H9 (cell line): ENCODE measurements at places on chromosomes 1 and 21. TPM values are rescaled to one million over a fixed set of nuclear protein-coding genes. Genes with fewer than 3 reads are reported as not detected.

DNA sequence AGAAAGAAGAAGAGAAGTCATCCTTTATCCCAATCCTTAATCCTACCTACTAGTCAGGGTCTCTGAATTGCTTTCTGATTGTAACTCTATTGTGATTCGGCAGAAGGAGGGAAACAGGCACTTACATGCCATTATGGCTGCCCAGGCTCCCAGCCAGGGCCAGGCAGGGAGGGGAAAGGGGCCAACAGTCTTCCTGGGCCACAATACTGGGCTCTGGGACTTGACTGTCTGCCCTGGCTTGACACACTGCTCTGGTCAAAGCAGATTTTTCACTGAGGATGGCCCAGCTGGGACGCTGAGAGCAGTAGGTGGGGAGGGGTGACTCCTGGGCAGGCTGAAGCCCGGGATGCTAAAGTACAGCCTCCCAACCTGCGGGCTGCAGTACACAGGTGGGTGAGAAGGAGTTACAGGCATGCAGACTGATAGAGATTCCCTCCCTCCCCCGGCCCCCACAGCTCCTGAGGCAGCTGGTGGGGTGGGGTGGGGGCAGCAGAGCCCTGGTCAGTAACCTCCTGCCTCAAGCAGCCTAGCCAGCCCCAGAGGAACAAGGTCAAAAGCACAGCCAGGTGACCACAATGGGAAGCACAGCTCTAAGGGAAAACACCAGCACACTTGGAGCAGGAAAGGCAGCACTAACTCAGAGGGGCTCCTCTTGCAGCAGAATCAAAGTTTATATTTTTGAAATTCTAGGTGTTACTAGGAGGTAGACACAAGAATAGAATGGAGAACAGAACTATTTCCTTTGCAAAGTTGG is 25.3 kb downstream of the KCND3 start:
- DNase-seq, result peak; percentile 44

Gene ZNF683
- not detected in 2 replicates for total RNA-seq

DNA sequence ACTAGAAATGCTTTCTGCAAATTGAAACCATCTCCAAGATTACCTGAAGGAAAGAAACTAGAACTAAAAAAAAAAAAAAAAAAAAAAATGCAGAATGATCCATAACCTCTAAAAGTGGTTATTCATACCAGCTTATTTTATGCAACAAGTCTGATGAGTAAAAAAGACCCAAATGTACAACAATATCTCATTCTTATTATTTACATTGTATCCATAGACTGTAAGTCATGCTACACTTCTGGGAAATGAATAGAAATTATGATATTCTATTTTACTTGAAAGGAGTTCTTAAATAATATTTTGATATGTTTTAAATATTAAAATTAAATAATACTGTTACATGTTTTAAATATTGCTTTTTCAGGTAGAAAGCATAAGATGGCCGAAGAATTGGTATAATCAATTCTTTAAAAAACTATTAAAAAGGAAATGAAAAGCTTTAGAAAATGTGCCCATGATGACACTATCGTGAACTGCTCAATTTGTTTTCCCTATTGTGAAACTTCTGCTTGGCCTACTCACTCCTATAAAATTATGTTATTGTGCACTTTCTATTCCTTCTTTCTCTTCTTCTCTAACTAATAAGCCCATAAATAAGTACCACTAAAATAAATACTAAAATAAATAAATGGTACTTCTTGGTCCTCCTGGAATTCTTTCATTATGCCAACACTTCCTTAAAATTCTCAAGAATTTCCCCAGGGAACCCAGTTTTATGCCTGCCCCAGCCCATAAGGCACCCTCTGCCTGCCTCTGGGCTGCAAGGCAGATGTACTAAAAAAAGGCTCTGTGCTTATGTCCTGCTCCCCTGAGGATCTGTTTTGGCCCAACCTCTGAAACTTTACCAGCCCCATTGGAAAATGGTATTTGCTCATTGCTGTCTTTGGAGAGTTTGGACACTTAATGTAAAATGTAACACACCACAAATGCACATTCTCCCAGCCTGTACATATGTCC is 18.1 kb downstream of the SAMSN1 start:
- DNase-seq, result no peak

DNA sequence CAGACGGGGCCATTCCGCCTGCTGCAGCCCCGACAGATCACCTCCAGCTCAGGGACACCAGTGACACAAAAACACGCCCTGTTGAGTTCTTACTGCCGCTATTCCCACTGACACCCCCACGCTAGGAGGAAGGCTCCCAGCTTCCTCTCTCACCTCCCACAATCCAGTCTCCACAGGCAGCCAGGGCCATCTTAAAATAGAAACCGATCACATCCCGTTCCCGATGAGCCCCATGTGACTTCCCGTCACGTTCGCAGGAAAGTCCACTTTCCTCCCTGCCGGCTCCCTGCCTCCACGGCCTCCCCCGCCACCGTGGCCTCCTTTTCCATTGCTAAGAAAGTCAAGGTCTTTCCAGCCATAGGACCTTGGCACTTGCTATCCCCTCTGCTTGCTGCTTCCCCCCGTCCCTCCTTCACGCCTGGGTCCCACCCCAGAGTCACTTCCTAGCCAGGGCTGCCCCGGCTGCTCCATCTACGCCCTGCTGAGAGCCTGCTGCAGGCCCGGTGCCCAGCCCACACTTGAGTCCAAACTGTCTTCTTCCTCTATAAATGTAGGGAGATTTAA is 24.0 kb upstream of the DDOST start:
- no peak for DNase-seq

Gene CHODL
- 3.4 and 3.5 TPM in 2 replicates for total RNA-seq

Gene SELL
- not detected in 2 replicates for total RNA-seq

Gene POGZ
- total RNA-seq, result 93.0 and 102 TPM in 2 replicates

Gene LRRC71
- total RNA-seq, result not detected in 2 replicates

DNA sequence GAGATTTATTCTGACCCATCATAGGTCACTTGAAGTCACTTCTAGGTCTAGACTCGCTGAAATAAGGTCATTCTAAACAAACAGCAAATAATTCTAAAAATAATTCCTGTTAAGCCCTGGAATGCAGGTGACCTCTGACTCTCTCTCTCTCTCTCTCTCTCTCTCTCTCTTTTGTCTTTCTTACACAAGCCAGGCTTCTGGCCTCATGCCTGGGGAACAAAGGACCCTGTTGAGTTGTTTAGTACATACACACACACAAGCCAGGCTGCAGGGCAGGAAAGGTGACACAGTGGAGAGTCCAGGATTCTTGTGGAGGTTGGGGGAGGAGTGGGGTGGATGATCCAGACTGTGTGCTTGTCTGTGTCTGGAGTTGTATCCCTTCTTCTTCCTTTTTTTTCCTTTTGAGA is 4.0 kb upstream of the MEX3A start:
- DNase-seq, result no peak

GRCh38 chr1:29984862-29985605 is 738.4 kb downstream of the MATN1 start:
- no peak for DNase-seq

Gene CFHR1
- not detected in 2 replicates for total RNA-seq

DNA sequence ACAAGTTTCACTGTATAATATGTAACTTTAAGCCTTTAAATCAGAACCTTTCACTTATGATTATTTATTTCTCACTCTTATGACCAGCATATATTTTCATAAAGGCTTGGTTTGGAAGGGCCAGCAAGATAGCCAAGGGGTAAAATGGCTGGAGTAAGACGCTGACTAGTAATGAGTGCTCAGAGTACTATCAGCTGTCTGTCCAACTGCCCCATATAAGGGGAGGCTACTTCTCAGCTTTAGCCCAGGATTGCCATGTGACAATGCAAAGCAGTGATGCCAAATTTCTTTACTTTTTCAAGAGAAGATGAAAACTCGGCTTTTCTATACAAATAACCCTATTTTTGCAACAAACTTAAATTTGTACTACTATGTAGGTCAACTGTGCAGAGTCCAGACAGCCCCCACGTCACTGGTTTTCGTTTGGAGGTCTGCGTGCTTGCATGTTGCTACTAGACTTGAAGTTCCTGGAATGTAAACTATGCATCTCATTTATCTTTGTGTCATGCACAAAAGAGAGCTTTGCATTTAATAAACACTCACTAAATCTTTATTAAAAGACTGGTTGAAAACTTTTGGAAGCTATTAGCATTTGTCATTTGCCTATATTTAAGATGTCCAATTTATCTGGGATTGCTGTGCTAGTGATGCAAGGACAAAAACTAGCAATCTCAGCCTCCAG is 110.4 kb downstream of the TNFSF18 start:
- no peak for DNase-seq
